CD4-positive, alpha-beta T cell treated with Interleukin-6 at 100 ng/mL for 8 hours (primary cell): ENCODE measurements at places on chromosomes 11 and 22.

- DNase-seq = no peak
These were observed 42.0 kb downstream of the ALG9 start for GRCh38 chr11:111829185-111829968.

DNA sequence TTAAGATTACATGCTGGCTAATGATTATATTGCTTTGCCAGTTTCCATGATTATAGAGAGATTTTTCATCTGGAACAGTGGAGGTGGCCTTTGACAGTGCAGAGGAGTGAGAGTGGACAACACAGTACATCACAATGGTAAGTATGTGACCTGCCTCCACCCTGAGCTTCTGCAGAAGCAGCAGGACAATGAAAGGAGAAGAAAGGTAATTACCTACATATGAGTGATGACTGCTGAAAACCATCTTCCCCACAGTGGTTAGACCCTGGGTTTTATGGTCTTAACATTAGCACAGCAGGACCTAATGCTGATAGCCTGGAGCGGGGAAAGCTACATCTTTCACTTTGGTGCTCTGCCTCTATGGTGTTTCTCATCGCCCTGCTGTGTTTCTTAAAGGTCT is 454.7 kb upstream of the DDI1 start:
- no peak for DNase-seq

DNA sequence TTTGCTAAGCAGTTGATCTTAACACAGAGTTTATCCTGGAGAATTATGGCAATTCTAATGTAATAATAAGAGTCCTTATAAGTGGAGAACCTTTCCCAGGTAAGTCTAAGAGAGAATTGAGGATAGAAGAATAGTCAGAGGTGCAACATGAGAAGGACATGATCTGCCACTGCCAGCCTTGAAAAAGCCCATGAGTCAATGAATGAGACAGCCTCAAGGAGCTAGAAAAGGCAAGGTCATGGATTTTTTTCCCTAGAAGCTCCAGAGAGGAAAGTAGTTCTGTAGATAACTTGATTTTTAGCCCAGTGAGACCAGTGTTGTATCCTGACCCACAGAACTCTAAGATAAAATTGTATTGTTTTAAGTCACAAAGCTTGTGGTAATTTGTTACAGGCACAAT is 16.9 kb downstream of the MS4A6A start:
- DNase-seq = no peak

- no peak for DNase-seq
These were observed 7.5 kb downstream of the DERL3 start for GRCh38 chr22:23831261-23831660.

DNA sequence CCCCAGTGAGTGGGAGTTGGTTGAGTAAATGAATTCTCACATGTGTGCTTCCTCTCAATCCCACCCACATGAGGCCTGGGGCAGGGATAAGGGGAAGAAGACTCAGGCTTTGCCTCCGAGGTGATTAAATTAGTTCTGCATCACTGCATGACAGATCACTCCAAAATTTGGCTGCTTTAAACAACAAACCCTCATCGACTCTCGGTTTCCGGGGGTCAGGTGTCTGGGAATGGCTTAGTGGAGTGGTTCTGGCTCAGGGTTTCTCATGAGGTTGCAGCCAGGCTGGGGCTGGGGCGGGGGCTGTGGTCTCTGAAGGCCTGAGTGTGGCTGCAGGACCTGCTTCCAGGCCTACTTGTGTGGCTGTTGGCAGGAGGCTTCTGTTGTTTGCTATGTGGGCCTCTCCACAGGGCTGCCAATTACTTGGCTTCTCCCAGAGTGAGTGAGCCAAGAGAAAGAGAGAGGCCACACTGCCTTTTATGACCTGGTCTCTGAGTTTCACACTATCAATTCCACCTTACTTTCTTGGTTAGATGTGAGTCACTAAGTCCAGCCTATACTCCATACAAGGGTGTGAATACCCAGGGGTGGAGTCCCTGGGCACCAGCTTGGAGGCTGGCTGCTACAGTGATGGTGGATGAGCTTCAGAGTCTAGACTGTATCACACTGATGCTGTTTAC is 15.9 kb downstream of the MOGAT2 start:
- DNase-seq = no peak

GRCh38 chr11:96230686-96231085 is 112.3 kb downstream of the MAML2 start:
- DNase-seq = no peak

GRCh38 chr11:75539459-75540334 is 14.0 kb upstream of the GDPD5 start:
- no peak for DNase-seq

DNA sequence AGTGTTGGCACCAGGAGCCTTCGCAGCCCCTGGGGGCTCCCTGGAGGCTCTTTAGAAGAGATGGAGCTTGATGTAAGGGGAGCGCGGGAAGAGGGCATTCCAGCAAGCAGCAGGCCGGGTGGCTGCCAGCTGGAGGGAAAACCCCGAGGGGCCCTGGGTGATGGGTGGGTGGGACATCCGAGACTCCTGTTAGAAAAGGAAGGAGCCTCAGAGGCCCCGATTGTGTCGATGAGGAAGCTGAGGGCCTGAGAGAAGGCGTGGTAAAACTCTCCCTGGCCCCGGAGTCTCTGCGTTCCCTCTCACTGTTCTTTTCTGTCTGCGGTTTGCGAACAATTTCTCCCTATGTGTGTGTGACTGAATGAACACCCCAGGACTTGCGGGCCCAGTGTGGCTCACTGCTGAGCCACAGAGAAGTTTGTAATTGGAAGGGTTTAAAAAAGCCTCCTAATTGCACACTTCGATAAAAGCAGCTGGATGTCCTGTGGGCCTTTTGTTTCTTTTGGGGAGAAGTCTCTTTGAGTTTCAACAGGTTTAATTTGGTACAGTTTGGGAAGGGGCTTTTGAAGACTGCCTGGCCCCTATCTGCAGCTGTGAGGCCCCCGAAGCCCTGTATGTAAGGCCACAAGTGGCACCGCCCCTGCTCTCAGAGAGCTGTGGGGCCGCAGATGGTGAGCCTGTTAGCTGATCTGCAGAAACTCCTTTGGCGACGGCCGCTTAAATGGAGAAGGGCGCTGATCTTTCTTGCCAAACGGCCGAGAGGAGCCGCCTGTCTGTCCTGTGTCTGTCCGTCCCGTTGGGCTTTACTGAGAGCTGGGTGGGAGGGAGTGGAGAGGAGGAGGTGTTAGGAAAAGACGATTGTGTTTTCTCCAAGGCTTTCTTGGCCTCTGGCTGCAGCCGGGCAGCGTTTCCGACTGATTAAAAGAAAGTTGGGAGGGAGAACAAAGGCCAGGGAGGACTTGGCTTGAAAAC is 2.0 kb downstream of the FBLN1 start:
- no peak for DNase-seq

DNA sequence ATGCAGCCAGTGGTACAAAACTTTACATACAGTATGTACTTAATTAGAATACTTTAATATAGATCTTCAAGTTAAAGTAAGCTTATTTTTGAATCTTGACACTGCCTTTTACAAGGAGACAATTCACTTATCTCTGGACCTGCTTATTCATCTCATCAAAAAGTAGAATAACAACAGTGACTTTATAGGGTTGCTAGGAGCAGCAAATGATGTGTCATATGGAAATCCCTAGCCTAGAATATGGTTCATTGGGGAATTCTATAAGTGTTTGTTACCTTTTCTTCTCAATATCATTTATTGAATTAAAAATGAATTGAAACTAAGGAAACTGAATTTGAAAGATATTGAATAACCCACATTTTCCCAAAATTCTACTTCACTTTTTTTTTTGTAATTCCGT is 45.0 kb upstream of the FIBIN start:
- no peak for DNase-seq
